ENCODE measurements at places on chromosomes 1 and 21.

DNA sequence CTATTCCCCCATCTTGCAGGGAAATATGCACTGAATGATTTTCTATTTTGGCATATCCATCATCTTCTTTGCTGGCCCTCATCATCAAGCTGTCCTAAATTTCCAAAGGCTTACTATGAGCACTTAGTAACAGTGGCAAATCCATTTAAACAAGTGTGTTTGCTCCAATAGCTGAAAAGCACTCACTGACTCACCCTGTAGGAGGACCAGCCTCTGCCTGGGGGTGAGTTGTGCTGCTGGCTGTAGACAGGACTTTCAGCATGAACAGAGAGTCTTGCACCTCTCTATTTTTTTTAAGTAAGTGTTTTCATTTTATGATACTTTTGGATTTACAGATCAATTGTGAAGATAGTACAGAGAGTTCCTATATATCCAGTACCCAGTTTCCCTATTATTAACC, 97.3 kb downstream of the SLC35F3 start:
- H3K27ac ChIP-seq = no peak overlapping the region
- no peaks in the 10 kb centered on the region for H3K27me3 ChIP-seq
- no peak for DNase-seq
- no peaks in the 10 kb centered on the region for H3K4me1 ChIP-seq

DNA sequence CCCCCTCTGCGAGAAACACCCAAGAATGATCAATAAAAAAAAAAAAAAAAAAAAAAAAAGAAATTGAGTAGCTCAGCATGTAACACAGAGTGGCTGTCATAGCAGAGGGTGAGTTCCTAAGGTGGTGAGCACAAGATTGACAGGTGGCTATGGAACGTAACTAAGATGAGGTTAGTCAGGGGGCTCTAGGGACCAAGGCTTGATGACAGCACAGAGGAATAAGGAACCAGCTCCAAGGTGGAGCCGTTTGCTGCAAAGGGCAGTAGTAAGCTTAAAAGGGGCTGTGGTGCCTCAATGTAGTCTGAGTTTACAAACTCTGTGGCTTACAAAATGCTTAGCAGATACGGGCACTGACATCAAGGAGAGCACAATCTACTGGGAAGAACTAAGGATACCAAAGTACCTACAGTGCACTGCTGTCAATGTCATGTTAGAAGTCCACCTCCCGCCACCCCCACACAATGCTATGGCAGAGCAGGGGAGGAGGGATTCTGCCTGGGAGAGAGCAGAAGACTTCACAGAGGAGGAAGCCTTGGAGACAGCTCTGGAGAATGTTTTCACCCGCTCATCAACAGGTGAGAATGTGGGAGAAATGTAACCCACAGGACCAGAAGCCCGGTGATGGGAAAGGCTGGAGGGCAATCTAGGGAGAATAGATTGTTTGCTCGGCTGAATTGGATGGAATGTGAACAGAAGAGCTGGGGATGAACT, 13.1 kb downstream of the IQGAP3 start:
- no peaks in the 10 kb centered on the region for H3K27me3 ChIP-seq
- no peaks in the 10 kb centered on the region for H3K36me3 ChIP-seq
- no peak overlapping the region for H3K27ac ChIP-seq

GRCh38 chr1:70415882-70416281, 4.8 kb downstream of the CTH start:
- DNase-seq = no peak
- H3K27me3 ChIP-seq = no peaks in the 10 kb centered on the region
- no peaks in the 10 kb centered on the region for H3K36me3 ChIP-seq
- H3K4me3 ChIP-seq = no peak overlapping the region

GRCh38 chr1:9150582-9151327, 21.9 kb upstream of the GPR157 start:
- no peak overlapping the region for H3K27ac ChIP-seq
- no peaks in the 10 kb centered on the region for H3K4me1 ChIP-seq
- DNase-seq = no peak
- H3K36me3 ChIP-seq = no peaks in the 10 kb centered on the region
- no peak overlapping the region for H3K4me3 ChIP-seq

DNA sequence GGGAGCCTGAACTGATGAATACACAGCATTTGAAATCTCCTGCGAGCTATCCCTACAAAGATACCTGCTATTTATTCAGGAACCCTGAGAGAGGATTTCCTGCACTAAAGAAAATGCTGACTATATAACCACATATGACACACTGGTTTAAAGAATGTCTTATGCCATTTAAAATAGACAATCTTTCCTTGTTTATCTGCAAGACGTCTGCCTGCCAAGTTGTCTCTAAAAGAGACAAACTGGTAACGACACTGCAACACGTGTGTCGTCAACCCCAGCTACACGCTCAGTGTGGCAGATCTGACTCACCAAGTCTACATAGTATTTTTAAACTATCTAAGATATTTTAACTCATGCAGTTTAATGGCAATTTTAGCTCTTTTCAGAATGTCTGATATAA, 42.7 kb downstream of the APP start:
- H3K36me3 ChIP-seq = no peaks in the 10 kb centered on the region
- DNase-seq = no peak
- no peaks in the 10 kb centered on the region for H3K27me3 ChIP-seq
- no peaks in the 10 kb centered on the region for H3K4me1 ChIP-seq

- H3K27me3 ChIP-seq = no peaks in the 10 kb centered on the region
- H3K4me3 ChIP-seq = no peak overlapping the region
- H3K4me1 ChIP-seq = peaks cover 7% of the 10 kb centered on the region
- no peak for DNase-seq
- H3K36me3 ChIP-seq = no peaks in the 10 kb centered on the region
- H3K27ac ChIP-seq = no peak overlapping the region
These were observed 45.4 kb downstream of the ELAPOR1 start for GRCh38 chr1:109159326-109159725.

DNA sequence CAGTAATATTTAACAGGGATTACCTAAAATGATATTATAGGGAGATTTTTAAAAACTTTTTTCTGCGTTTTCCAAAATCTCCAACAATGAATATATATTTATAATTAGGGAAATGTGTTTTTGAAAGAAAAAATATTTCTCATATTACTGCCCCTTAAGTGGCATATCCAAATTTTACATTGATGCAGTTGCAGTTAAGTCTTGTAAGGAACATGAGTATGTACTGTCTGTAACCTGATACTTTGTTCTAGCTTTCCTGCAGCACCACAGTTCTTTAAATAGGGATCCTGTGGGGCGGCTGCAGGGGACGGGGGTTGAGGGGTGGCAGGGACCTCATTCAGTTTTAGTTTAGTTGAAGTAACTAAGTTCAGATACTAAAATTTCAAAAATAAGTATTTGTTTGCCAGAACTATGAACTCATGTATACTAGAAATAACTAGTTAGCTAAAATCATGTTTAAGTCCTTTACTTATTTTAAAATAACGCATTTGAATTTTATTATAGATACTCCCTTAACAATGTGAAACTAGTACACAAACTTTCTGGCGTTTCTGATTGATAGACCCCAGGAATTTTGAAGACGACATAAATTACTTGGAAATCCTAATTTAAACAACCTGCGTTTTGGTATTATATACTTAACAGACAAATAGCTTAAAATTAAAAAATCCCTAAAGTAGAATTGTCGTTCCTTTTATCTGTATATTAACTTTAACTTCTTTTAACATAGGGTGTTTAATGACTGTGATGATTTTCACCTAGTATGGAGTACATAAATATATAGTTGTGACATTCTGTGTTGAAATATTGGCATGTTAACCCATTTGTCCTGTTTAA, 639 bp upstream of the DNAJB4 start:
- H3K27me3 ChIP-seq = no peaks in the 10 kb centered on the region
- peak overlapping the region; percentile 92 for H3K27ac ChIP-seq
- DNase-seq = peak; percentile 34
- H3K36me3 ChIP-seq = no peaks in the 10 kb centered on the region
- peak overlapping the region; percentile 89 for H3K4me3 ChIP-seq

GRCh38 chr1:33299461-33300155, 21.3 kb downstream of the A3GALT2 start:
- H3K27ac ChIP-seq = no peak overlapping the region
- H3K36me3 ChIP-seq = no peaks in the 10 kb centered on the region
- H3K4me1 ChIP-seq = peaks cover 17% of the 10 kb centered on the region
- no peak overlapping the region for H3K4me3 ChIP-seq
- no peaks in the 10 kb centered on the region for H3K27me3 ChIP-seq

GRCh38 chr1:3389093-3389833, 65.2 kb upstream of the ARHGEF16 start:
- H3K27ac ChIP-seq = no peak overlapping the region
- no peak overlapping the region for H3K4me3 ChIP-seq
- no peaks in the 10 kb centered on the region for H3K4me1 ChIP-seq

GRCh38 chr1:168216171-168216570, 9.6 kb upstream of the SFT2D2 start:
- no peak for DNase-seq
- H3K27me3 ChIP-seq = no peaks in the 10 kb centered on the region
- no peaks in the 10 kb centered on the region for H3K36me3 ChIP-seq
- H3K4me1 ChIP-seq = no peaks in the 10 kb centered on the region

DNA sequence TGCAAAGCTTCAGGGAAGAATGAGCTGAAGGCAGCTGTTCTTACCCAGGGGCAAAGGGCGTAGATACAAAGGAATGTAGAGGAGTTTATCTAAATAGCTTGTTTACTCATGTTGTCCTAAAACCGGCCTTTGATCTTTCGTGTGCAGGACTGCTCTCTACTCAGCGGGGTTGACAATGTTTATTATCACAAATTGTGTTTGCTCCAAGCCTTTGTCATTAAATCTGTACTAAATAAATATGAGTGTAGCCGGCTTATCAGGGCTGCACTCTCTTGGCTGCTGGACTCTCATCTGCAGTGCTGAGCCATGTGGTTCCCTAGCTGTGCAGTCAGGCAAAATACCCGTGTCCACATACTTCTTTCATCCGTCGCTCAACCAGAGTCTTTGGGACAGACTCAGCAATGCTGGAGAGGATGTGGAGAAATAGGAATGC, 199.0 kb downstream of the LBR start:
- no peaks in the 10 kb centered on the region for H3K4me1 ChIP-seq
- DNase-seq = no peak
- H3K27me3 ChIP-seq = no peaks in the 10 kb centered on the region
- no peaks in the 10 kb centered on the region for H3K36me3 ChIP-seq

- no peaks in the 10 kb centered on the region for H3K36me3 ChIP-seq
- H3K4me3 ChIP-seq = no peak overlapping the region
- no peak for DNase-seq
- H3K27me3 ChIP-seq = no peaks in the 10 kb centered on the region
- no peaks in the 10 kb centered on the region for H3K4me1 ChIP-seq
These were observed 193.9 kb downstream of the CAMTA1 start for GRCh38 chr1:6979003-6979613.

DNA sequence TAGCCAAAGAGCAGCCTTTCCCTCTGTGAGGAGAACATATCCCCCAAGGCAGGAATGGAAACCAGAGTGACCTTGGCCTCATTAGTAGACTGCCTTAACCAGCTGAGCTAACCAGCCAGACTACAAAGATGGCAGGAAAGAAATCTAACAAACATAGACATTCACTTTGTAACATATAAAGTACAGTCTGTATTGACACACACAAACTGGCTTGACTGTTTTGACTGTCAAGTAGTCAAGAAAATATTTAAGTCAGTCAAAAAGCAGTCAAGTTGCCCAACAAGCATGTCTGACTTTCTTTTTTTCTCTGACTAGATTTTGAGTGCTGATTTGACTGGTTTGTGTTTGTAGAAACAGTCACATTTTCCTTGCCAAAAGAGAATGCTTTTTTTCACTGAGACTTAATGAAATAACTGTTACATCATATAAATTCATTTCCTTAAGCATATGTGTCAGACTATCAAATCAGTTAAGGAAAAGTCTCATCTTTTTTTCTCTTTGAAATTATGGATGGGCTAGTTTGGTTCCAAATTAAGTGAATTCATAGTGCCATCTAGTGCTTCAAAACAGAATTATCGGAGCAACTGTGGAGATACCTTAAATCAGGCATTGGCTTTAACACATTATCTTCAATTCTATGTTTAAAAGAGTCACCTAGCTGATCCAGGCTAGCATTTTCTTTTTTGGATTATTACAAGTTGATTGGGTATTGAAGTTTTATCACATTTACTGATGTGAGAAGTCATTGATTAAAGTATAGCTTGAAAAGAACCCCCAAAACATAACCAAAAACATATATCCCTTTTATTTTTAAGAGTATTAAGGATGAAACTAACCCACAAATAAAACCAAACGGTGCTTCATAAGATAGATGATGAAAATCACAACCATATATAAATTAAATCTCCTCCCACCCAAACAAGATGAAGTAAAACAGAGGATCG, 75.0 kb downstream of the ATP6V1G3 start:
- no peak overlapping the region for H3K27ac ChIP-seq
- H3K4me3 ChIP-seq = no peak overlapping the region
- no peaks in the 10 kb centered on the region for H3K27me3 ChIP-seq
- no peaks in the 10 kb centered on the region for H3K4me1 ChIP-seq
- no peaks in the 10 kb centered on the region for H3K36me3 ChIP-seq
- no peak for DNase-seq

DNA sequence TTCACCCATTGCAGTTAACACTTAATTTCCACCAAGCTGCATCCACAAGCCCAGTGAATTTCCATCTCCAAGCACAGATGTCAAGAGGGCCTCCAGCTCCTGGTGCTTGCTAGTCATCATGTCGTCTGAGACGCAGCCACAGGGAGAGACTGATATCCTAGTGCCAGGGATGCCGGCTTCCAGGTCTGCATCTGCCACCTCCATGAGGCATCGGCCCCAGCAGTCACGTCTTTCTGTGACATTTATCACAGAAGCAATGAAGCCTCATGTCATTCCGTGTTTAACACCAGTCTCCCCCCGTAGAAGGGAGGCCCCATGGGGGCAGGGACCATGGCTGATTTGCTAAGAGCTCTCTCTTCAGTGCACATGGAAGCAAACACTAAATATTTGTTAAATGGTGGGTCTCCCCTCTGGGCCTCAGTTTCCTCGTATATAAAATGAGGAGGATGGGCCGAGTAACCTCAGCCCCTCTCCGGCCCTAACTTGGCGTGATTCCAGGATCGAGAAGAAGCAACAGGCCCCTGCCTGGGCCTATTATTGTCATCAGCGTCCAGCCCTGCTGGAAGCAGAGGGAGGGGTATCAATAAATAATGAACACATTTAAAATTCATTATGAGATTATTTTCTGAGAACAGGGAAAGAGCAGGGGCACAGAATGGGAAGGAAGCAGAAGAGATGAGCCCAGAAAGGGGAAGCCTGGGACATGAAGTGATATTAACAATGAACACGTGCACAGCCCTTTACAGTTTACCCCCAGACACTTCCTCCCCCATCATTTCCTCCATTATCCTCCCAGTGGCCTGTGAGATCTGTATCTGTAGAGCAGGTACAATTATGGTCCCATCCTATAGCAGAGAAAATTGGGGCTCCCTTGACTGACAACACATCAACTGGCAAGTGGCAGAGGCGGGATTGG, 837 bp upstream of the C1QB start:
- no peak overlapping the region for H3K27ac ChIP-seq
- DNase-seq = no peak
- H3K4me3 ChIP-seq = no peak overlapping the region
- H3K27me3 ChIP-seq = no peaks in the 10 kb centered on the region
- H3K4me1 ChIP-seq = no peaks in the 10 kb centered on the region

DNA sequence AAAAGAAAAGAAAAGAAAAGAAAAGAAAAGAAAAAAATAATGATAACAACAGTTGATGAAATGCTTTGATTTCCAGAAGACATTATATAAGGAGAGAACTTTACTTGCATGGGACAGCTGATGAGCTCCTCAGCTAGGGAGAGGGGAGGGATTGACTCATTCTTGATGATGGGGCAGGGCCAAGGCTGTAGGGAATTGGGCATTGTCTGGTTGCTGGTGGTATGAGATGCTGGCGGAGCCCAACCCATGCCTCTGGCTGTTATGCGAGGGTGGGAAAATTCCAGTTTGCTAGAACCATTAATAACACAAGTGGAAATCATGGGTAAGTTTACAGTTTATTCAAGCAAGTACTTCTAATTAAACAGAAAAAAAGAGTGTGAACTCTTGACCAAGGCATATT, 36.0 kb upstream of the KIF26B start:
- no peak overlapping the region for H3K27ac ChIP-seq
- DNase-seq = no peak
- H3K4me3 ChIP-seq = no peak overlapping the region
- H3K36me3 ChIP-seq = no peaks in the 10 kb centered on the region
- H3K27me3 ChIP-seq = no peaks in the 10 kb centered on the region
